Activated CD8-positive, alpha-beta memory T cell treated with anti-CD3 and anti-CD28 coated beads for 48 hours (primary cell): ENCODE measurements at places on chromosomes 11 and 22.

GRCh38 chr11:69277074-69277809, 16.7 kb upstream of the MYEOV start:
- no peak for DNase-seq

DNA sequence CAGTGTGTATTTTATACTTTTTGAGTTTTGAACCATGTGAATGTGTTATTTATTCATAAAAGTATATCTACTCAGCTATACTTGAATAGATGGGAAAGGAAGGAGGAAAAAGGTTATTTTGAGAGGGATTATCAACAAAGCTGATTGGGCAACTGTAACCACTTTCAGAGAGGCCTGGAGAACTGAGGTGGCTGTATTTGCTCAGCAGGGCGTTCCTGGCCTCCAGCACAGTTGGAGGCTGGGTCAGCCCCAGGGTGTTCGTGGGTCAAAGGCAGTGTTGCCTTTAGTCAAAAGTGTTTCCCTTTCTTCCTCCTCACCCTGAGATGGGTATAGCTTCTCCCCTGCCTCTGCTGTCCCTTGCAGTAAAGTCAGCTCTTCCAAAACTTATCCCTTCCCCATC, 26.7 kb downstream of the ASCC2 start:
- no peak for DNase-seq

GRCh38 chr11:9070749-9071491, 20.5 kb downstream of the SCUBE2 start:
- no peak for DNase-seq

DNA sequence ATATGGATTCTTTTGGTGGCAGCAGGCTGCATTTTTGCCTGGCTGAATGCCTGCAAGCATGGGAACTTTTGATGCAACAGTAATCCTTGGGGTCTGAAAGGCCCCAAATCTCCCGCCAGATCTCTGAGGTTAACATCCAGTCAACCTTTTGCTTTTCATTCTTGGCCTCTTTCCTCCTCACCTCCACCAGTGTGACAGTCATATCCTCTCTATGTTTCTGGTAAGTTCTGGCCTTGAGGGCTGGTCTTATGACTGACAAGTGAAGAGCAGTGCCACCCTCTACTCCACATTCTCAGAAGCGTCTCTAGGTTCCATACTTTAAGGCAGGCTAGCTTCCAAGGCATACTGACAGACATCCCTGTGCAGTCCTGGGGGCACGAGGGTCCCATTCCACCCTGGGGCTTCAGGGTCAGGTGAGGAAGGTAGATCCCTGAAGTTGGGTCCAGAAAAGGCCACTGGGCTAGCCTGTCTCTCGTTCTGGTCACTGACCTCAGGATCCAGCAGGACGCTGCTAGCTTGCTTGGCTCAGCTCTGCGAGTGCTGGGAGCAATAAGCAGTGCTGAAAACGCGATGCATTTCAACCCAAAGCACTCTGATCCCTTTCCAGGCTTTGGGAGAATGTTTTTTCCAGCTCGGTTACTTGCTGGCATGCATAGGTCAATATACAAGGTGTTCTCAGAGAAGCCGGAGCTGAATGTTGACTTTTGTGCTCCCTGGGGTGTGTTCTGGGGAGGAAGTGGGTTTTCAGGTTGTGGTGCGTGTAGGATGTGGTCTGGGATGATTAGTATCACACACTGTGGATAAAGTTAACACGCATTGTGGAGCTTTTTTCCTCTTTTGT, 75.2 kb downstream of the PTPRJ start:
- DNase-seq = peak; percentile 14

GRCh38 chr11:86678296-86678695, 5.9 kb upstream of the ME3 start:
- DNase-seq = no peak

DNA sequence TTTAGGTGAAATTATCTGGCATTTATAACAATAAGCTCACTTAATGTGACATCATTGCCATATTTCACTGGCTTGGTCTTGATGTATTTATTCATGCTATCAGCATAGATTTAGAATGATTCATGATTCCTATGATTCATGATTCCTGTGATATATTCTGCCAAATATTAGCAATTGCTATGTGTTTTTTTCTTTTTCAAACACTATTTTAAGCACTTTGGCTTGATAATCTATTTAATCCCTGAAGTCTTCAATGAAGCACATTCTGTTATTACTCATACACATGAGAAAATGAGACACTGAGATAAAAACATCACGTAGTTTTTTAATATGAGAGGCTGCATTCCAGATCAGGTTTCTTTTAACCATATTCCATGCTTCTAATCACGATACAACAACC, 78.5 kb downstream of the LUZP2 start:
- DNase-seq = no peak

- DNase-seq = no peak
Measured at GRCh38 chr11:40235841-40236240, 1223.6 kb downstream of the LRRC4C start.

- peak; percentile 60 for DNase-seq
Measured at GRCh38 chr11:134275534-134276395, at the start of gene GLB1L3. TSS of gene GLB1L3 (plus strand) at chr11:134276379. CDS start at chr11:134276741, 362 bp downstream.

GRCh38 chr11:20064961-20065405, 95.3 kb downstream of the DBX1 start:
- no peak for DNase-seq

DNA sequence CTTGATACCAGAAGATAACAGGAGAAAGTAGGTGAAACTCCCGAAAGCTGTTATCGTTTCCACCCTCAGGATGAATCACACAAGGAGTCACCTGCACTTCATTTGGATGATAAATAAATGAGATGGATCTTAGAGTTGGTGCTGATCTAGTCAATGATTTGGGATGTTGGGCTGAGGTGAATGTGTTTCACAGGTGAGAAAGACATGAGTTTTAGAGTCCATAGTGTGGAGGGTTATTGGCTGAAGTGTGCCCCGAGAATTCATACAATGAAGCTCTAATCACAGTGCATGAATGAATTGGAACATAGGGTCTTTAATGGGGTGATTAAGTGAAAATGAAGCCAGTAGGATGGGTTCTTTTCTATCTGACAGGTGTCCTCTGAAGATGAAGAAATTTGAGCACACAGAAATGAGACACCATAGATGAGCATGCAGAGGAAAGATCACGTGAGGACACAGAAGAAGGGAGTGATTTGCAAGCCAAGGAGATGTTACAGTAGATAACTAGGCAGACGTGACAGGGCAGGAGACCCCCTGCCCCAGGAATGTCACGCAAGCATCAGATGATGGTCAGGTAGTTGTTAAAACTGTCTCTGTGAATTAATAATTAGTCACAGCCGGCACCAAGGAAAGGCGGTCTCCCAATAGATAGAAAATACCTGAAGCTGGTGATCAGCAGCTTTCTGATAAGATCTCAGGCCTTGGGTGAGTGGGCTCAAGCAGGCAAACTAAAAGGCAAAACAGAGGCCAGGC, 60.3 kb upstream of the IGLL5 start:
- no peak for DNase-seq

DNA sequence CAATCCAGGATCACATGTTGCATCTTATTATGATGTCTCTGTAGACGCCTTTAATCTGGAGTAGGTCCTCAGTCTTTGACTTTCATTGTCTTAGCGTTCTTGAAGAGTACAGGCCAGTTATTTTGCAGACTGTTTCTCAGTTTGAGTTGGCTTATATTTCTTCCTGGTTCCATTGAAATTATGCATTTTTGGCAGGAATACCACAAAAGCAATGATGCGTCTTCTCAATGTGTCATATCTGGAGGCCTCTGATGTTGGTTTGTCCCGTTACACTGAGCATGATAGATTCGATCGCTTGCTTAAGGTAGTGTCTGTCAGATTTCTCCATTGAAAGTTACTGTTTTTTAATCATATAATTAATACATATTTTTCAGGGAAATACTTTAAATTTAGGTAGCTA, 30.6 kb downstream of the TECTA start:
- DNase-seq = no peak

DNA sequence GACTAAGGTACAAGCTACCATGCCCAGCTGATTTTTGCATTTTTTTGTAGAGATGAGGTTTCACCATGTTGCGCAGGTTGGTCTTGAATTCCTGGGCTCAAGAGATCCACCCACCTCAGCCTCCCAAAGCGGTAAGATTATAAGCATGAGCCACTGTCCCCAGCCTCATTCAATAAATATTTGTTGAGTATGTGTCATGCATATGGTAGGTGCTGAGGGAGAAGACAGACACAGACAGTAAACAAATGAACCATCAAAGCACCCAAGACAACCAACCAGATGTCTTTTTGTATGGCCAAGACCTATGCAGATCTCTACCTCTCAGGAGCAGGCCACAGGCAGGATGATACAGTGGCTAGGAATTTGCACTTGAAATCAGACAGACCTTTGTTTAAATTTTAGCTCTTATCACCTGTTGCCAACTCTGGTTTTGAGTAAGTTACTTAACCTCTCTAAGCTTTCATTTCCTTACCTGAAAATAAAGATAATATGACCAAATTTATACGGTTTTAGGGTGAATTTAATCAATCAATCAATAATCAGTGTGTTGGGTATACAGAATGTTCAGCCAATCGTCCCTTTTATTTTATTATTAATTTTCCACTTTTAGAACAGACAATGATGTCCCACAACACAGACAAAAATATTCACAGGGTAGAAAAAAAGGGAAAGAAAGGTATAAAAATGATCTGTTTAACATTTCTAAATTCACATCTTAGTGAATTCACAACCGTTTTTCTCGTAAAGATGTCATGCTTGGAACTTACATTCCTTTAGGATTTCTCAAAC, 128.2 kb downstream of the SGSM3 start:
- DNase-seq = no peak

- DNase-seq = no peak
Measured at GRCh38 chr22:19098157-19098556, 24.1 kb downstream of the DGCR2 start.

DNA sequence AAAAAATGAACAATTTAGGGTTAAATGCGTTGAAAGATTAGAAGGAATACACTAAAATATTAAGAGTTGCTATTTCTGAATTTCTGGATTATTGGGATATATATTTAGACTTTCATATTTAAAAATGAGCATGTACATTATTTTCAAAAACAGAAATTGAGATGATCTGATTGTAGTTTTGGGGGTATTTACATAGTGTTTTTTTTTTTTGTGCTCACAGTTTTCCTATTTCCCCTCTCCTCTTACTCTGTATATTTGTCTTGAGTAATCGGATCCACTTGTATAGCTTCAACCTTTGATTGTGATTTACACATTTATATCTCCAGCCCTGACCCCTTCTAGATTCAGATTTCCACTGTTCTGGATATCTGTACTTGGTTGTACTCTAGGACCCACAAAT, 5.3 kb downstream of the USP47 start:
- no peak for DNase-seq

- DNase-seq = no peak
Measured at GRCh38 chr11:13108416-13108815, 99.3 kb downstream of the RASSF10 start.

GRCh38 chr11:123063826-123064657, 2.1 kb upstream of the HSPA8 start:
- no peak for DNase-seq

- no peak for DNase-seq
Measured at GRCh38 chr11:79006854-79007253, 432.2 kb upstream of the NARS2 start.

DNA sequence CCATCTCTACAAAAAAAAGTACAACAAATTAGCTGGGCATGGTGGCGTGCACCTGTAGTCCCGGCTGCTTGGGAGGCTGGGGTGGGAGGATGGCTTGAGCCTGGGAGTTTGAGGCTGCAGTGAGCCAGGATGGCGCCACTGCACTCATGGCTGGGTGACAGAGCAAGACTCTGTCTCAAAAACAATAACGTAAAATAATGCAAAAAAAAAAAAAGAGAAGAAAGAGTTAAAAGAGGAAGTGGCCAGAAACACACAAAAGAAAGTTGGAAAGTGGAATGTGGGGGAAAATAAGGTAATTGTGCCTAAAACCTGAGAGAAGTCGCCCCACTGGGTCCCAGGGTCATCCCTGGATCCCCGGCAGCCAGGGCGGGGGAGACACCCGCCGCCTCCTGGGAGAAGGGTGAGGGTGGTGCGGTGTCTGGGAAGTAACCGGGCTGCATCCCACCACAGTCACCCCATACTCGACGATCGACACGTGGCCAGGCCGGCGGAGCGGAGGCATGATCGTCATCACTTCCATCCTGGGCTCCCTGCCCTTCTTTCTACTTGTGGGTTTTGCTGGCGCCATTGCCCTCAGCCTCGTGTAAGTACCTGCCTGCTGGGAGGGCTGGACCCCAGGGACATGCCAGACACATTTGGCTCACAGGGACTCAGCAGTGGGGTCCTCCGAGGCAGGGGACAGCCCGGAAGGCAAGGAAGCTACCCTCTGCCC, 8.1 kb downstream of the UPK3A start:
- no peak for DNase-seq

- DNase-seq = no peak
Measured at GRCh38 chr22:24925586-24926427, 20.7 kb downstream of the LHFPL7 start.

- no peak for DNase-seq
Measured at GRCh38 chr11:2697866-2698265, 1.9 kb downstream of the KCNQ1OT1 start.

GRCh38 chr11:114399490-114400215, 658 bp downstream of the C11orf71 start:
- DNase-seq = no peak

DNA sequence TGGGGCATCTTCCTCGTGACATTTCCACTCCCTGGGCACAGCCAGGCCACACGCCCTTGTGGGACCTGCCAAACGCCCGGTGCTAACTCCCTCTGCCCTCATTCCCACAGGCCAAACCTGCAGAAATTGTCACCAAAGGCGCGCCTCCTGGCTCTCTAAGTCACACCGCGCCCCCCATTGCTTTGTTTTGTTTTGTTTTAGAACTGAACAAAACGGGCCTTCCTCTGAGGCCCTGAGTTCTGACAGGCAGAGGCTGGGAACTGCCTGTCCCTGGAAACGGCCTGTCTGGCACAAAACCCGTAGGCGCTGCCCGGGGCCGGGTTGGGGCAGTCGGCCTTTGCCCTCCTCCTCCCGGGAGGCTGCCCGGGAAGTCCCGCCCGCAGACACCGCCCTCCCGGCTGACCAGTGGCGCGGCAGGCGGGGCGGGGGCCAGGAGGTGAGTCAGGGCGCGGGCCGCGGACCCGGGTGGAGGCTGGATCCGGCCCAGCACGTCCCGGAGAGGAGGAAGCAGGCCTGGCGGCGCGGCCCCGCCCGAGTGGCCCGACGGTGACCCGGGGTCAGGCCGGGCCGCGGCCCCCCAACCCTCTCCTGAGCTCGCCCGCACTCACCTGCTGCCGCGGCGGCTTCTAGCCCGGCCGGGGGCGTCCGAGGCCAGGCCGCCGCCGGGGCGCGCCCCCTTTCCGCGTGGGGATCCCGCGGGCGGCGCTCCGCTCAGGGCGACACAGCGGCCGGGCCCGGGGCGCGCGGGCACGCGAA, 465 bp downstream of the SUN2 start:
- DNase-seq = no peak
